Stimulated activated CD8-positive, alpha-beta memory T cell treated with anti-CD3 and anti-CD28 coated beads, Interleukin-7, amount 100 ng/mL, for 4 hours (primary cell): ENCODE measurements at places on chromosomes 6 and 20.
A peak's percentile ranks its signal among the peaks of the same experiment; 100 is the strongest.

DNA sequence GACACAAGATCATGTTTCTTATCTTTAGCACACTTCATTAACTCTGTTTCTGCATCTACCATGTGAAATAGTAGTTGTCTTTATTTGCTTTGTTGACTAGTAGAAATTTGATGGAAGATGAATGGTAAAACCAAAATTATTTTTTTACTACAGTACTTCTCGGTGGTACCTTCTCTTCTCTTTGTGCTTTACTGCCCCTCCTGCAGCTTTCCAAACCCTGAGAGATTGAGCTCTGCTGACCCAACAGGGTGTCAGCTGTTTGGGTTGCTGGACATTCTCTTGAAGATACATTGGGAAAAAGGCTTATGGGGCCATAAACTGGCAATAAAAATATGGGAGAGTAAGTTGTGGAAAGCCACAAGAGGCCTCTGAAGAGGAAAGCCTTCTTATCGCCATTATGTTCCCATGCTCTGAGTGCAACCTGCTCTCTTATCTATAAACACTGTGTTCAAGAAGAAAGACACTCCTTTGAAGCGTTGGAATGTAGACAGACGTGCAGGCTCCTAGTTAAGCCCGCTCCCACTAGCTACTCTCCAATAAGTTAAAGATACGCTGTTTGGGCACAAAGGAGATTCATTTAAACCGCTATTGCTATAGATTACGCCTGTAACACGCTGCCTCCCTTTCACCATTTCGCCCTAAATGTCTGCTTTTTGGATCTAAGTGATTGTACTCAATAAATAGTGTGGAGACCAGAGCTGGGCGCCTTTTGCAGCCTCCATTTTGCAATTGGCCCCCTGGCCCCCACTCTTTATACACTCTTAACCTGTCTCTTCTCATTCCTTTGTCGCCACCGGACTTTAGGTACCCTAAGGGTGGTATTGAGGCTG lies 60.1 kb upstream of the PRSS16 start:
- no peak for DNase-seq

- no peak for DNase-seq
Measured at GRCh38 chr6:79498842-79499241, 38.4 kb downstream of the LCA5 start.

GRCh38 chr20:43658069-43658722 lies 8.7 kb upstream of the MYBL2 start:
- no peak for DNase-seq

GRCh38 chr6:169787797-169788196 lies 36.4 kb downstream of the ERMARD start:
- DNase-seq, result no peak

- no peak for DNase-seq
Measured at GRCh38 chr6:492178-492577, 100.6 kb downstream of the IRF4 start.

DNA sequence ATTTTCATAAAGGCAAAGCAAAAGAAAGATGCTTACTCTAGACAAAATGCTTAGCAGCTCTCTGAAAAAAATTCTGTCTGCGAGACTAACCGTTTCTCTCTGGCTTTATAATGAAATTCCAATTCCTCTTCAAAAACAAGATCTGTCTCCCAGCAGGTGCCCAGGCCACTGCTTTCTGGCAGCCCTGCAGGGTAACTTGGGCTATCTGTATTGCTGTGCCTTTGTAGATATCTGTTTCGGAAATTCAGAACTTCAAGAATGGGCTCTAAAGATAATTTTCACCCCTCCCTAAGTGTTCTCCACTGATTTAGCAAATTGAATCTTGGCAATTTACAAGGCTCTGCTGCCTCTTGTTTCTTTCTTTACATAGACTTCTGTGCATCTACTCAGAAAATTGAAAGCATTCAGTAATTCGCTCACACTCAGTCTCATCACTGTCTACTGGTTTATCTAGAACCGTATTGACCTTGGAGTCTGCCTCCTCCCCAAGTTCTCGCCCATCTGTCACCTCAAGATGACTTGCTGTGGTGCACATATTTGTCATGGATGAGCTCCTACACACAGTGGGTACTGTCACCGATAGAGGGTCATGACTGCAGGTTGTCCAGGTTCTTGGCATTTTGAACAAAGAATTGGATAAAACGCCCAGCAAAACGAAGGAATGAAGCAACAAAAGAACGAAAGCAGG lies 26.4 kb upstream of the FABP7 start:
- no peak for DNase-seq

- no peak for DNase-seq
Measured at GRCh38 chr6:154738551-154738961, 5.3 kb downstream of the SCAF8 start.

GRCh38 chr6:105382496-105382895 lies 20.4 kb downstream of the PREP start:
- DNase-seq, result no peak

GRCh38 chr6:123771126-123771525 lies 32.5 kb upstream of the NKAIN2 start:
- DNase-seq, result no peak

- DNase-seq, result no peak
Measured at GRCh38 chr6:29925321-29925720, 17.0 kb upstream of the HLA-A start.

DNA sequence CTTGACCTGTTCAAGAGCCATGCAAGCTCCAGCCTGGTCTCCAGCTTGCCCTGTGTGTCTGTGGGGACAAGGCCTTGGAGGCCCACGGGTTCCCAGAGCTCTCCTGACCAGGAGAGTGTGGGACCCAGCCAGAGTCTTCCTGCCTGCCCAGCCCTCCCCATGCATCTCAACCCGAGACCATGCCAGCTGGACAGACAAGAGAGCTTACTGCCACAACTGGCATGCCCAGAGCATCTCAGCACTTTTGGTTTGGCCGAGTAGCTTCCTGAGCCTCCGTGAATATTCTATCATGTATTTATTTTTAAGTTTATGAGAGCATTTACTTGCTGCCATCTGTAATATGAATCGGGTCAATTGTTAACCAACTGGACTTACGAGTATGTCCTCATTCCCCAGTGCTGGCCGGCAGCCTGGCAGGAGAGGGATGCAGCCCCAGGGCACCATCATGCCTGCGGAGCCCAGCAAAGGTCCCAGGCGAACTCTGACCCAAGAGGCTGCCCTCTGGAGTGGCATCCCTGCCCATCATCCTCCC lies 14.9 kb downstream of the IP6K3 start:
- DNase-seq, result no peak

DNA sequence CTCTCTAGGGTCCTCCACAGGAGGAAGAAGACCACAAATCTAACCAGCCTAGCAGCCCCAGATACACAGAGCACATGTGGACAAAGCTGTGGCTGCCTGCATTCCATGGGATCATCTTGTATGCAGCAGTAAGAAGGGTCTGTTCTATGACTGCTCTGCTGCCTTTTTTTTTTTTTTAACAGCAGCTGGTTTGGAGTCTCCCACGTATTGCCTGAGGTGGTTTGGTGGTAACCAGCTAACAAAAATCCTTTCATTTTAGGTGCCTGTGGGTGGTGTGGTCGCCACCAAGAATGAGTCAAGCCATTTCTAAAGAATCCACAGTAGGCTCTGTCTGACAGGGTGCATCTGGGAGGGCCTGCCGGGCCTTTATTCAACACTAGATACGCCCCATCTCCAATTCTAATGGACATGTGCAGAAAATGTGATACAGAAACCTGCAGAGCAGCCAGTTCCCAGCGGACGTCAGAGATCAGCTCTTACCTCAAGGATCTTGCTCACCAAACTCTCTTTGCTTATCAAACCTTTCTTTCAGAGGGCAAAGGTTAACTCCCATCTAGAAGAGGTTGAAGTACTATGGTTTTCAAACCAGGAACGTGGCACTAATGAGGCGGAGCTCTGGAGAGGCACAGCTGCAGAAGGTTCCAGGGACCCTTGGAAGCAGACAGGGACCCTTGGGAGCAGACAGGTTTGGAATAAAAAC lies 32.0 kb downstream of the GNAS-AS1 start:
- DNase-seq, result peak; percentile 30

DNA sequence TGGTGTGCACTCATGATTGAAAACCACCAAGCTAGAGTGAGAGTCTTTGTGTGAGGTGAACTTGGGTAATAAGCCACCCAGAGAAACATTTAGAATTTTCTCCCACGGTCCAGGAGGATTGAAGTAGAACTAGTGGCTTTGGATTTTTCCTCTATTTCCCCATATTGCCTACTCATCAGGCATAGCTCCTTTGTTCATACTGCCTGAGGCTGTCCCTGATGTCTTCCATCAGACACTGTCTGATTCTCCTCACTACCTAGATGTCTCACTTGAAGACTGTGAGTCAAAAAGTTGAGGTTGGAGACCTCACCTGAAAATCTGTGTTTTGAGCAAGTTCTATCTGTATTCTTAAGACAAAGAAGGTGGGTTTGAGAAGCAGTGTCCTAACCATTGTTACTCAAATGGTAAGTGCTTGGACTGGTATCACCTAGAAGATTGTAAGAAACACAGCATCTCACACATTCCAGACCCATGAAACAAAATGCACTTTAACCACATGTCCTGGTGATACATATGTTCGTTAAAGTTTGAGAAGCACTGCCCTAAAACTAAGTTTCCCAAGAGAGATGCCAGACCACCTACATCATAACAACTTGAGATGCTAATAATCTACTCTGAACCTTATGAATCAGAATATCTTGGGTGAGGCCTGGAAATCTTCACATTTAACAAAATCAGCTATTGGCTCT lies 523.4 kb upstream of the BTBD3 start:
- no peak for DNase-seq

DNA sequence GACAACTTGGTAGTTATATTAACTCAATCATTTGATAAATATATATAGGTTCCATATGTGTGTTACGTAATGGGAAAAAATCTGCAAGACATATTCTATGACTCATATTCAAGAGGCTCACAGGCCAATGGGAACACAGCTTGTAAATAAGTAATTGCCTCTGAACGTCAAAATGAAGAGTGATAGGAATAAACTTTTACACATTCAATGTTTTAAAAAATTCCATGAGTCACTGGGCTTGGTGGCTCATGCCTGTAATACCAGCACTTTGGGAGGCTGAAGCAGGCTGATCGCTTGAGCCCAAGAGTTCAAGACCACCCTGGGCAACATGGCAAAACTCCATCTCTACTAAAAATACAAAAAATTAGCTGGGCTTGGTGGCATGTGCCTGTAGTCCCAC lies 209.4 kb upstream of the MCHR2 start:
- no peak for DNase-seq

DNA sequence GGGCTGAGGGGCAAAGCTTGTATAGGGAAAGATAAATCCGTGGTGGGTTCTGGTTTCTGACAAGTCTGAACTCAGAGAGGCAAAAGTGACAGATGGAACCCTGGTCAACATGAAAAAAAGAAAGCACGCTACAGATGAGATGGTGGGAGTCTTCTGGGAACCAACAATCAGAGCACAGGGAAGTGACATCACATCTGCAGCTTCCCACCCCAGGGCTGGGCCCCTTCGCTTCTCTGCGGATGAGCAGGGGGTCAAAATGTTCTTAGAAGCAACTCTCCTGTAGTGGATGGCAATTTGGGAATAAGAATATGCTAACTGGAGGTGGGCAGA lies 129.2 kb upstream of the AKAP12 start:
- no peak for DNase-seq

DNA sequence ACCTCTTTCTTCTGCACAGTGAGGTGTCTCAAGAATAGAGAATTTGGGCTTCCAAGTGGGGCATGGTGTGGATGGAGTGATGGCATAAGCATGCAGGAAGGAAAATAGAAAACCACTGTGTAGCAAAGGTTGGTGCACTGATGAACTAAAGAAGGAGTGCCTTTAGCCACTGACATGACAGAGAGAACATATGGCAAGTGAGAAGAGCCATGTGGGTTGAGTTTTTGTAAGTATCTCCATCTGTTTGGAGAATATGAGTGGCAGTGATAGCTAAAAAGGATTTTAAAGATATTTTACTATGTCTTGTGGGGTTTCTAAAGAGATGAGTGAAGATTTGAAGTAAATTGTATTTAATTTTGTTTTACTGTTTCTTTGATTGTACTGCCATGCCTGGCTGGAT lies 160.5 kb upstream of the GRIK2 start:
- DNase-seq, result no peak

GRCh38 chr6:35343092-35343834 lies 905 bp downstream of the PPARD start:
- DNase-seq, result no peak

GRCh38 chr6:30443657-30444450 lies 45.5 kb upstream of the HLA-E start:
- no peak for DNase-seq

DNA sequence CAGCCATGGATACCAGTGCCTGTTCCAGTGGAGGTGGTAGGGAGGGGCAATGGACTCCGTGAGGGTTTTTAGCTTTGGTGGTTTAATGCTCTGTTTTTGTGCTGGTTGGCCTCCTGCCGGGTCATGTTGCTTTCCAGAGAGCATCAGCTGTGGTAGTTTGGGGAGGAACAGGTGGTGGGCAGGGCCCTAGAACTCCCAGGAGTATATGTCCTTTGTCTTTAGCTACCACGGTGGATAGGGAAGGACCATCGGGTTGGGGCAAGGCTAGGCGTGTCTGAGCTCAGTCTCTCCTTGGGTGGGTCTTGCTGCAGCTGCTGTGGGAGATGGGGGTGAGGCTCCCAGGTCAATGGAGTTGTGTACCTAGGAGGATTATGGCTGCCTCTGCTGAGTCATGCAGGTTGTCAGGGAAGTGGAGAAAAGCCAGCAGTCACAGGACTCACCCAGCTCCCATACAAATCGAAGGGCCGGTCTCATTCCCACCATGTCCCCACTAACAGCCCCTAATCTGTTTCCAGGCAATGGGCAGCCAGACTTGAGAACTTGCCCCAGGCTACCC lies 38.9 kb downstream of the MRAP2 start:
- no peak for DNase-seq

DNA sequence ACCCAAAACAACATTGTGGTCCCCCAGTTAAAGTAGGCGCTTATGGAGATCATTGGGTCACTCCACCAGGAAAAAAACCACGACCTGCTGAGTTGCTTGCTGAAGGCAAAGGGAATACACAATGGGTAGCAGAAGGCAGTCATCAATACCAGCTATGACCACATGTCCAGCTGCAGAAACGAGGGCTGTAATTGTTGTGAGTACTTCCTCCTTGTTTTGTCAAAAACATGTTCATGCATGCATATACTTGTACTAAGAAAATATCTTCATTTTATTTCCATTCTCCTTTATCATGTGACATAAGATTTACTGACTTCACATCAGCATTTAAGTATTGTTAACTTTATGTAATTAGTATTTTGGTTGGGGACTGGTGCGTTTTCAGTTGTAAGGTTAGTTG lies 16.9 kb downstream of the SERINC1 start:
- no peak for DNase-seq

DNA sequence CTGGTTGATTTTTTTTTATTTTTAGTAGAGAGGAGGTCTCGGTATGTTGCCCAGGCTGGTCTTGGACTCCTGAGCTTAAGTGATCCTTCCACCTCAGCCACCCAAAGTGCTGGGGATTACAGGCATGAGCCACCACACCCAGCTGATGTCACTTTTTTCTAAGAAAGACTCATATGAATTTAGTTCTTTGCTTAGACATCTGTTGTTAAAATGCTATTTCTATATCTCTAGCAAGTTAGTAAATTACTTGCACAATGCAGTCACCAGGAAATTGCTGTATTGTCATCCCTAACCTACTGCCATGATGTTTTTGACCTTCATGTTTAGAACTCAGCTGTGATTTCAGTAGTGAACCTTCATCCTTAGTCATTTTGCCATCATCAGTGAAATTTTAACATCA lies 5.7 kb downstream of the KDM1B start:
- no peak for DNase-seq
